Stimulated activated memory B cell treated with anti-CD40 and anti-IgM and Interleukin-4, amounts not matched to agents 10 μg/mL and 1 μg/mL and 100 μg/mL, for 72 hours (primary cell): ENCODE measurements at places on chromosomes 13 and 19.

DNA sequence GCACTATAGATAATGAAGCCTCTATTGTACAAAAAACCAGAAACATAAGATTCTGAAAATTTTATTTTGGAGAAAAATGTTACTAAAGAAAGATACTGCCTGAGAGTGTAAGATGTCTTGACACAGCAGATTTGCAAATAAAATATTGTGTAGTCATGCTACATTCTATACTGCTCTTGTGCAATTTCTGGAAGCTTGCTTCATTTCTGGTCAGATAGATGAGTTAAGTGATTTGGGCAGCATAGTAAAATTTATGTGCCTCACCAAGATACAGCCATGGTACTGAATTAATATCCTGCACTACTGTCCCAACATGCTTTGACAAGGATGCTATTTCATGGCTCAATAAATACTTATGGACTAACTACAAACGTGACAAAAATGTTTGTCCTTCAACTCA, 55.1 kb upstream of the STARD13 start:
- ATAC-seq, result no peak

DNA sequence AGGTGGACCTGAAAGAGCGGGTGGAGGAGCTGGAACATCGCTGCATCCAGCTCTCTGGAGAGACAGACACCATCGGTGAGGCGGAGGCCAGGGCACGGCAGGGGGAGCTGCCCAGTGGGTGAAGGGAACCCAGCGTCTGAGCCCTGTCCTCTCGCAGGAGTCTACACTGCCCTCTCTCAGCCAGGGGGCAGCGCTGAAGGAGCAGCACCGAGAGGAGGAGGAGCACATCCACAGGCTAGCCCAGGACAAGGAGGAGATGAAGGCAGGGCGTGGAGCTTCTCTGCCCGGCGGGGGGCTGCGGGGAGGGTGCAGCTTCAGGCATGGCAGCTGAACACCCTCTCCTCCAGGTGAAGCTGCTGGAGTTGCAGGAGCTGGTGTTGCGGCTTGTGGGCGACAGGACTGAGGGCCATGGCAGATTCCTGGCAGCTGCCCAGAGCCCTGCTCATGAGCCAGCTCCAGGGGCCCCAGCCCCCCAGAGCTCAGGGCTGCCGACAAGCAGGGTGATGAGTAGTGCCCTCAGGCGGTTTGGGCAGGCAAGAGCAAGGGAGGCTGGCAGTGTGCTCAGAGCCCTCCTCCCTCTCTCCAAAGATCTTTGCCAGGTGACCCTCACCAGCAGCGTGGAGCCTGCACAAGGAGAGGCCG, 31.4 kb upstream of the ZNF492 start:
- ATAC-seq, result no peak

GRCh38 chr13:113049981-113050380, 55.6 kb upstream of the F7 start:
- ATAC-seq, result no peak

- ATAC-seq, result no peak
Observed at GRCh38 chr19:585551-586110, 4.0 kb upstream of the HCN2 start.

- ATAC-seq, result no peak
Observed at GRCh38 chr19:31961191-31961590, 384.2 kb upstream of the ZNF507 start.

GRCh38 chr19:35524181-35524837, 3.8 kb downstream of the SBSN start:
- ATAC-seq, result no peak

- no peak for ATAC-seq
Observed at GRCh38 chr13:89577301-89577700, 1770.2 kb upstream of the MIR17HG start.

DNA sequence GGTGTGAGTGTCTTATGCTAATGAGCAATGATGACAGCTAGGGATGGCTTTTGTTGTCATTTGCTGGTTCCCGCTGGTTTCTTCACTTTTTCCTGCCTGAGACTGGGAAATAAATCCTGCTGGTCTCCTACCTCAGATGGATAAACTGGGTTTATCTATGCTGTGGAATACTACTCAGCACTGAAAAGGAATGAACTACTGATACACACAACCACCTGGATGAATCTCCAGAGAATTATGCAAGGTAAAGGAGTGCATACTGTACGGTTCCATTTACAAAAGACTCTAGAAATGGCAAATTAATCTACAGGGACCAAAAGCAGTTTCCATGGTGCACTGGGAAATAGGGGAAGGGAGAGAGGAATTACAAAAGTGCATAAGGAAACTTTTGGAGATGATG, 41.2 kb upstream of the UBE2L5 start:
- no peak for ATAC-seq

DNA sequence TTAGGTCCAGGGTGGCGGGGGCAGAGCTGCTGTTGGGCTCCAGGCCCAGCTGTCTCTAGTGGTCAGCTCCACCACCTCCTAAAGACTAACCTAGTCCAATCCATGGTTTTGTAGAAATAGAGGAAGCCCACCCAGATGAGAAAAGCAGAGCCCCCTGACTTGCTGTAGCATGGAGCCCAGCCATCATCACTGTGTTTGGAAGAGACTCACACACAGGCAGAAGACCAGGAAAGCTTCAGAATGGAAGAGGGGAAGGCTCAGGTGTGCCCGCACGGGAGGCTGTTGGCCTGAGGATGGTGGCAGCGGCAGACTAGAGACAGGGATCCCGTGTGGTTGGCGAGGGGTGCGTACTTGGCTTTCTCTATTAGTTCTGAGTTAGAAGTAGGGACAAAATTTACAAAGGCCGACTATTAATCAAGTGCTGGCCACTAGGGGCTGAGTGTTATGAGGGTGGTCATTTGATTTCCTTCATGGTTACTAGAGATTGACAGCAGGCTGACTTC, 193.2 kb upstream of the SOX1 start:
- ATAC-seq, result no peak

DNA sequence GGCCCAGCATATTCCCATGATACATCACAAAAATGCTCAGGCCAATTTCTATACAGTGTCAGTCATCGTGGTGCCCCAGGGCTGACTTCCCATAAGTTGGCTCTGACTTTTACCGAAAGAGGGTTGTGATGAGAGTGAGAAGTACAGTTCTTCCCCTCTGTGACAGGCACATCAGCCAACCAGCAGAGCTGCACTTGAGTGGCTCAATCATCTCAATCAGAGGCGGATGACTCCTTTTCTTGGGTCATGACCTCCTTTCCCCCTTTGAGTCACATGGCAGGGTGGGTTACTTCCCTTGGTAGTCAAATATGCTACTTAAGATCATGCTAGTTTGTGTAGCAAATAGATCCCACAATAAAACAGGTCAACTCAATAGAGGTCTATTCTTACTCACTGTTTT, 6.9 kb upstream of the AMER2 start:
- no peak for ATAC-seq
